Epithelial cell of proximal tubule (primary cell): ENCODE measurements at places on chromosomes 5 and 9. TPM values are rescaled to one million over a fixed set of nuclear protein-coding genes. Genes with fewer than 3 reads are reported as not detected.

- no peak for DNase-seq
Observed at GRCh38 chr9:130660326-130660682, 4.1 kb upstream of the PRDM12 start.

The STING1 gene
- total RNA-seq, result 17.0 and 18.9 TPM in 2 replicates

DNA sequence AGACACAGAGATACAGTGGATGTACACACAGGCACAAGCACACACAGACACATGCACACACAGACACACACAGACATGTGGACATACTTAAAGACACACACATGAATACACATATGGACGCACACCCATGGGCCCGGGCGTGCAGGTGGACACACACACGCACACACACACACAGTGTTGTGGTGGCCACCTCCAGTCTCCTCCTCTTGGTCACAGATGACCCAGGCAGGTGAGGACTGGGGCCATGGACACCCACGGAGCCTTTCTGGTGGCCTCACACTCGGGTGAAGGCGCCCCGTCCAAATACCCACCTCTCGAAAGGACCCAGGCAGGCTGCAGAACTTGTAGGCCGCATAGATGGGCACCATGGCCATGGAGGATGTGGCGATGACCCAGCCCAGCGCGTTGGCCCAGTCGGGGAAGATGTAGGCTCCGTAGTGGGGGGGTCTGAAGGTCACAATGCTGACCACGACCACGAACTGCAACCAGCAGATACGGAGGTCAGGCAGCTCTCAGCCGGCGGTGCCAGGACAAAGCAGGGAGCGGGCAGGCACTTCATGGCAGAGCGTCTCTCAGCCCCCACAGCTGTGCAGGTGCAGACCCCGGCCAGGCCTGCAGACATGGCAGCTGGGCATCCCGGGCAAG lies 42.5 kb downstream of the SLC6A3 start:
- DNase-seq, result no peak

DNA sequence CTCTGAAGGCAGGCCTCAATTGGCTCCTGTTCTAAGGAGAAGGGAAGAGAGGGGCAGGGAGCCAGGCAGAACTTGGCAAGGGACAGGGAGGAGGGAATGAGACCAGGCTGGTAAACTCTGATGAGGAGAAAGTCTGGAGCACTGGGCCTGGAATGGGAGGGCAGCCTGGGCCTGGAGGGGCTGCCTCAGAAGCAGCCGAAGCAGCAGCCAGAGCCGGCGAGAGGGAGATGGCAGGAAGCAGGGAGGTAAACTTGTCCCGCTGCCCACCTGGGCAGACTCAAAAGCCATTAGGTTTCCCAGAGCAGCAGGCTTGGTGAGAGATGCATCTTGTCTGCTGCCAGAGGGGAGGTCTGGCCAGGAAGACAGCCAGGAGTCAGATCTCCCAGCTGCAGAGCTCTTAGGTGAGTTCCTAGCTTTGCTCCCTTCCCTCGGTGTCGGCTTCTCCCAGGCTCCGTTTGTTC lies 37.0 kb upstream of the CRB2 start:
- no peak for DNase-seq

The C7 gene
- total RNA-seq, result not detected in 2 replicates

GRCh38 chr5:159951834-159952233 lies 35.6 kb downstream of the ADRA1B start:
- no peak for DNase-seq

The SPRY4 gene
- 10.9 and 19.9 TPM in 2 replicates for total RNA-seq

GRCh38 chr5:120304663-120305062 lies 159.4 kb upstream of the PRR16 start:
- DNase-seq, result peak; percentile 30

DNA sequence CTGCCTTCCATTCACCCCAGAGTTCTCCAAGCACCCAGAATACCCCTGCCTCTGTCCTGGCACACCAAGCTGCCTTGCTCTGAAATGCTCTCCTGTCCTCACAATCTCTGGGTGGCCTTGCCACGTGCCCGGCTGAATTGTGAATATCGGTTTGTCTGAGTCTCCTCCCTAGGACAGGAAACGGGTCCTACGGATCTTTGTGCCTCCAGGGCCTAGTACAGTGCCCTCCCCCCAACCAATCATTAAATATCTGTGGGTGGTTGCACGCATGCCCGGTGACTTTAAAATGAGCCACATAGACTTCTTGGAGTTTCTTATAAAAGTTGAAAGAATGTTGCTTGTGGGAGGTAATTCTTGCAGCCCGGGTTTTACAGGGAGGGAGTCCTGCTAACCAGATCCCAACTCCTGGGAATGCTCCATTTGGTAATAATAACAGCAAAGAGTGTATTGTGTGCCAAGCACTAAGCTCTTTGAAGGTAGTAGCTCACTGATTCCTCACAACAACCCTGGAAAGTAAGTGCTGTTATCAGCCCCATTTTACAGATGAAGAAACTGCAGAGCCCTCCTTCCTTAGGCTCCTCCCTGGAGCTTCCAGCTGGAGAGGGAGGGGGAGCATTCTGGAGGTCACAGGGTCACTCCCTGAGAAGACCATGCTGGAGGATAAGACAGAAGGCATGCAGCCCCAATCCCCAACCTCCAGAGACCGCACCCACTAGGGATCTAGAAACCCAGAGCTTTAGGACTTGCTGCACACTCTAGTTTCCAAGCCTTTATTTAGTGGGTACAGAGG lies 23.4 kb downstream of the URM1 start:
- DNase-seq, result no peak

The ORM2 gene
- total RNA-seq, result not detected in 2 replicates

The SLU7 gene
- 40.1 and 59.0 TPM in 2 replicates for total RNA-seq

DNA sequence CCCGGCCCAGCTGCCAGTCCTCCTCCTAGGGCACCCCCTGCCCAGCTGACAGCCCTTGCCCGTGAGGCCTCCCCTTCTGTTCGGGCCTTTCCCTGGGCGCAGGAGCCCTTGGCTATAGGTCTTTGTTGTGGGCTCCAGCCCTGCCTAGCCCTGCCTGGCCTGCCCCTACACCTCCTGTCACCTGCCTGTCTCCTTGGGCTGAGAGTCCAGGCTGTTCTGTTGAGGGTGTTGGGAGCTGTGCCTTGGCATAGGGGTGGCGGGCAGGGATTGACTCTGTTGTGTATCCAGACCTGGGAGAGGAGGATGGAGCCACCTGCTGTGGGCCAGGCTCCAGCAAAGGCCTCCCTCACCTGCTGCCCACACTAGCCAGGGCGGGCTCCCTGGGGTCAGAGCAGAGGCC lies 11.6 kb downstream of the FCN2 start:
- DNase-seq, result no peak

The BAAT gene
- total RNA-seq, result 0.07 TPM in 1 of 2 replicates, not detected in the other

GRCh38 chr5:16461026-16461425 lies 4.6 kb downstream of the ZNF622 start:
- no peak for DNase-seq

GRCh38 chr5:134521841-134522240 lies 3.6 kb upstream of the JADE2 start:
- no peak for DNase-seq

The FAT2 gene
- total RNA-seq, result under 0.01 and 0.07 TPM in 2 replicates

GRCh38 chr5:175836737-175837136 lies 34.6 kb upstream of the CPLX2 start:
- DNase-seq, result no peak

GRCh38 chr5:64308135-64308534 lies 142.5 kb downstream of the RNF180 start:
- DNase-seq, result no peak

The CAVIN4 gene
- 0.36 and 0.98 TPM in 2 replicates for total RNA-seq

DNA sequence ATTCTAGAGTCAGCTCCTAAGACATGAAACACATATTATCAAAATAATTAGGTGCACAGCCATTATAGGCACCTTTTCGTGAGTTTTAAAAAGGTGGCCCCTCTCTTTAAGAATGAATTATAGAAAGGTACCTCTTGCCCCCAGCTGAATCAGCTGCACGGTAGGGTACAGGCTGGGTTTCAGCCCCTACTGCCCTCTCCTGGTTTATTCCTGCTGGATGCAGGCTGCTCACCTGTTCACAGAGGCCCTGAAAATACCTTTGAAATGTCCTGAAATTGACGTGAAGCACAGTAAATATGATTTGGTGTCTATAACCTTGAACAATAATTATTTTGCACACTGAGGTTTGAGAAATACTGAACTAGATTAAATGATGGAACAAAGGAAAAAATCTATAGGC lies 504.8 kb upstream of the SGCD start:
- DNase-seq, result no peak

The TBC1D13 gene
- total RNA-seq, result 11.3 and 27.1 TPM in 2 replicates

DNA sequence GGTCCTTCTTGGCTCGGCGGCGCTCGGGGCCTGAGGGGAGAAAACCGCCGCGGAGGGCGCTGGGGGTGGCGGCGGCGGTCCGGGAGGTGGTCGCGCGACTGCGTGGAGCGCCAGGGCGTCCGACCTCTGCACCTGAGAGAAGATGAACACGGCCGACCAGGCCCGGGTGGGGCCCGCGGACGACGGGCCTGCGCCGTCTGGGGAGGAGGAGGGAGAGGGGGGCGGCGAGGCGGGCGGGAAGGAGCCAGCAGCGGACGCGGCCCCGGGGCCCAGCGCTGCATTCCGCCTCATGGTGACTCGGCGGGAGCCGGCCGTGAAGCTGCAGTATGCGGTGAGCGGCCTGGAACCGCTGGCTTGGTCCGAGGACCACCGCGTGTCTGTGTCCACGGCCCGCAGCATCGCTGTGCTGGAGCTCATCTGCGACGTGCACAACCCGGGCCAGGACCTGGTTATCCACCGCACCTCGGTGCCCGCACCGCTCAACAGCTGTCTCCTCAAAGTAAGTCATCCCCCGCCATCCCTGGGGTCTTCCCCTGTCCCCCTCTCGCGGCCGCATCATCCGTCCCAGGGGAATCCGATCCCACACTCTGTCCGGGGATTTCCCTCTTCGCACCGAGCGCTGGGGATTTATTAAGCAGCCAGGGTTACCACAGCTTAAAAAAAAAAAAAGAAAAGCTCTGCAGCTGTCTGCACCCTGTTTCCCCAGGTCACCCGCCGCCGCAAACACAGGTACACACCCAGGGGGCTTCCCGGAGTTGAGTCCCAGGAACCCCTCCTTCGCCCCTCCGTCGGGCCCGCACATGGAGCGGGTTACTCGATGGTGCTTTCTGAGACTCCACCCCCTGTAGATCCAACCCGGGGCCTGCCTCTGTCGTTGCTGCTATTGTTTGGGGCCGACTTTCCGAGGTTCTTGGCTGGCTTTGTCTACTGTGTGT lies at the start of gene GTF3C4:
Gene GTF3C4, plus strand, starts transcription at position 8 of the 935 bp plus-strand sequence. Its CDS starts 135 bp downstream, at position 143.
- no peak for DNase-seq

- no peak for DNase-seq
Observed at GRCh38 chr5:163809473-163809872, 304.1 kb downstream of the MAT2B start.

DNA sequence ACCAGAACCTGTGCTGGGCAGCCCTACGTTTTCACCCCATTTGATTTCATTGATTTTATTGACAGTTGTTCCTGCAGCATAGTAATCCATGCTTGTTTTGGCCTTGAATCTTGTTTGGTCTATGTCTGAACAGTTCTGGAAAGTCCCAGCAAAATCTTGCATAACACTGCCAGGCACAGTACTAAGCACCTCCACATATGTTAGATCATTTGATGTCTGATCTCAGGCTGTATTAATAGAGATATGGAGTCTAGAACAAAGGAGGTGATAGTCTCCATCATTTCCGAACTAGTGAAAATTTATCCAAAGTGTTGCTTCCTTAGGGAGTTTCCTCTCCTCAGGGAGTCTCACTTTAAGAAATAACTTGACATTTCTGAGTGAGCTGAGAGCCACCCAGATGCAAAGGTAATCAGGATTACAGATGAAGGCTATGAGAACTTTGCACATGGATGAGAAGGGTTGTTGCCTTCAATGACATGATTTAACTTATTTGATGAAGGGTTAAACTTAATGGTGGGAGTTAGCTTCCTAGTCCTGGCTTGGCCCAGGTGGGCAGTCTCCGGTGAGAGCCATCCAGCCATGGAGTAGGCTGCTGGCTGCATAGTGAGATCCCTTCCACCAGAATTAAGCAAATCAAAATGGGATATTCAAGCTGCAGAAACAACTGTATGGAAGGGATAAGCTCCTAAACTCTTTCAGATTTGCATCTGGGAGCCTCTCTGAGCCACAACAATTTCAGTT lies 173.8 kb upstream of the MVB12B start:
- DNase-seq, result no peak

GRCh38 chr5:55407059-55407684 lies 99.4 kb downstream of the MTREX start:
- no peak for DNase-seq

DNA sequence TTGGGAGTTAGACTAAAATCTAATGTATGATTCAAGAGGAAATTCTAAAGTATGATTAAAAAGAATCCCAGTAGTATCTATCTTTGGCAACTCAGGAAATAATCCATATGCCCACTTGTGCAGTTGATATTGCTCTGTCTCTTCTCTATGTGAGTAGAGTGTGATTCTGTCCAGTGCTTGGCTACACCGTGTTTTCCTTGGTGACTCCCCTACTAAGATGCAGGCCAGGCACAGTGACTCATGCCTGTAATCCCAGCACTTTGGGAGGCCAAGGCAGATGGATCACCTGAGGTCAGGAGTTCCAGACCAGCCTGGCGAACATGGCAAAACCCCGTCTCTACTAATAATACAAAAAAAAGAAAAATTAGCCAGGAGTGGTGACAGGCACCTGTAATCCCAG lies 495.4 kb downstream of the MAT2B start:
- no peak for DNase-seq

- no peak for DNase-seq
Observed at GRCh38 chr5:3127423-3127911, 376.0 kb upstream of the IRX2 start.

The TMEM8B gene
- 2.5 and 4.2 TPM in 2 replicates for total RNA-seq

- DNase-seq, result no peak
Observed at GRCh38 chr5:68550015-68550414, 334.5 kb downstream of the PIK3R1 start.

GRCh38 chr9:69297300-69297980 lies 27.6 kb upstream of the ENTREP1 start:
- DNase-seq, result no peak

GRCh38 chr5:23139338-23140171 lies 286.4 kb upstream of the CDH12 start:
- no peak for DNase-seq

GRCh38 chr5:5207828-5208227 lies 67.7 kb downstream of the ADAMTS16 start:
- DNase-seq, result no peak

The ARHGAP26 gene
- total RNA-seq, result 6.4 and 7.0 TPM in 2 replicates

DNA sequence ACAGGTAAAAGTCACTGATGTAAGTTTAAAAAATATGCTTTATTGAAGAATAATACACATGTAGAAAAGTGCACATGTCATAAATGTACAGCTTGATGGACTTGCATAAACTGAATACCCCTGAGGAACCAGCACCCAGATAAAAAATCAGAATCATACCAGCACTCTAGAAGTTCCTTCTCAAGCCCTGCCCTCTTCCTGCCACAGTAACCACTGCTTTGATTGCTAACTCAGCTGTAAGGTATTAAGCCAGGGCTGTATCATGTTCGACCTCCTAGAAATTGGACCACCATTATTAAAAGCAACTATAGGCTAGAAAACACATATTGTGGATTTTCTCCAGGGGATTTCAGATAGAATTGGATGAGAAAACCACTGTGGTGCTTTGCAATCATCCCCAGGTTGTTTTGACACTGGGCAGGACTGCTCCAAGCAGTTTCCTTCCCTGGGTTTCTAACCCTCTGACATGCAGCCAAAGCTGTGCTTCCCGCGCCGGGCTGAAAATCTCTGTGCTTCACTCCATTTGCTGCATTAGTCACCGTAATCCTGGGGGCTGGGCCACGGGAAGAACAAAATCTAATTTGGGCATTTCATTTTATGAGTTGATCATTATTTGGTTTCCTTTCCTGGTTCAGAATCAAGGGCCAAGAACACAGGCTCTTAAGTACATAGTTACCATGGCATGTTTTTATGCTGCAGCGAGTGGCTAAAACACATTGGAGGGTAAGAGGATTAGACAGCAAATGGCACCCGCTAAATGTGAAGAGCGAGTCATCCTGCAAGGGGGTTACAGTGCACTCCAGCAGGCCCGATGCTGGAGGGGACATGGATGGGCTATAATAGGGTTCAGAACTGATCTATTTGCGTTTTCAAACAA lies 139.4 kb upstream of the IL12B start:
- DNase-seq, result no peak
